ENCODE measurements at places on chromosomes 6 and 20.

- no peak for DNase-seq
Observed at GRCh38 chr20:58918621-58919020, 62.4 kb upstream of the NELFCD start.

DNA sequence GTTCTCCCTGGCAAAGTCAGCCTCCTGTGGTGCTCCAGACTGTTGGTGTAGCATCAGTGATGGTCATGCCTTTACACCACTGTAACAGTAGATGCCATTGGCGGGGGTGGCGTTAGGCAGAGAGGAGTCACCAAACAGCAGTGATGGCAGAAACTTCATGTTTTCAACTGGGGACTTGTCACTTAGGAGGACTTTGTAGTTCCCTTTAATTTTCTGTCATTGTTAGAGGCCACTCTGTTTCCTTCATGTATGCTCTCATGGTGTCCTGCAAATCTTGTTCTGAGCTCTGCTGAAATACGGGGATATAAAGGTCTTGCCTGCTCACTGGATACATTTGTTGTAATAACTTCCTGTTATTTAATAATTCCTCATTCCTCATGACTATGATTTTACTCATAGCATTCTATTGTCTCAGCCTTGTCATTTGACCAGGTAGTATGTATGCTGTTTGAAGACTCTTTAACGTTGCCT lies 4.6 kb downstream of the MAP3K4 start:
- DNase-seq, result no peak

- no peak for DNase-seq
Observed at GRCh38 chr6:17845598-17845997, 138.9 kb upstream of the NUP153 start.

GRCh38 chr6:156949376-156949775 lies 172.2 kb downstream of the ARID1B start:
- no peak for DNase-seq

DNA sequence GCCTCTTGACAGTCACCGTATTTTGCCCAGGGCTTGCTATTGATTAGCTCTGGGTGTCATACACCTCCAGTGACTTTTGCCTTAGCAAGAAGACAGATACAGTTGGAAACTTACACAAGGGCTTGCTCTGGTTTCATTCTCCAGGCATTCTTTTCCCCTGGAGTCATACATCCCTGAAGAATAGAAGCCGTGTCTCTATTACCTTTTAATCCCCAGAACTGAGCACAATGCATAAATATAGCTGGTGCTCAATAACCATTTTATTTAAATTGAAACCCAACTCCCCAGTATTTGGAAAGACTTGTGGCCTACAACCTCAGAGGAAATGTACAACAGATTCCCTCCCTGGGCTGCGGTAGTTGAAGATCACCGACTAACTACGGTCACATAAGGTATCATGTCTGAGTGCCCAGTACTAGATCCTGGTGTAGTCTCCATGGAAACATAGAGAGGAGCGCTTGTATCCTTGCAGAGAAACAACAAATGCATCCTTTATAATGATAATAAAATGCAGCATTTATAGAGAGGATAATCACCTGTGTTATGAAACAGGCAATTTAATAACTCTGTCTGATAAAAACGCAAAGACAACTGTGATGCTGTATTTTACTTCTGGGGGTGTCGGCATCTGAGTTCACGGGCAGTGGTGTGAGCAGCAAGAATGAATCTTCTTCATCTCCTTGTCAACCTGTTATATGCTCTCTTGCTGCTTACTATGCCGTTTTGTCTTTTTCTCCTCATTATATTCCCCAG lies 401.2 kb upstream of the AGPAT4 start:
- no peak for DNase-seq

DNA sequence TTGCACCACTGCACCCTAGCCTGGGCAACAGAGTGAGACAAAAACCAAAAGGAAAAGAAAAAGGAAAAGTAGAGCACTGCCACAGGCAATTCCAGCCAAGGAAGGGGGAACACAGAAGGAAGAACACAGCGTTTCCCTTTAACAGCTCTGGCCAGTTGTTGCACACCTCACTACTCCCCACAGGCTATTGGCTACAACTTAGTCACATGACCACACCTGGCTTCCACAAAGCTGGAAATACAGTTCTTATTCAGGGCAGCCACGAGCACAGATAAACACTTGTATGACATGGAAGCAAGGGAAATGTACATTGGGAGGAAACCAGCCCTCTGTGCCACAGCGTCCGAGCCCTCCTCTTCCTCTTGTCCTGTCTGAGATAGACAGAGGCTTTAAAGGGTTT lies 249.0 kb upstream of the JARID2 start:
- no peak for DNase-seq

- no peak for DNase-seq
Observed at GRCh38 chr6:142225552-142225951, 76.3 kb upstream of the ADGRG6 start.

- DNase-seq, result no peak
Observed at GRCh38 chr20:5590899-5591298, 159.3 kb upstream of the SHLD1 start.

- no peak for DNase-seq
Observed at GRCh38 chr6:3546121-3546520, 89.3 kb upstream of the SLC22A23 start.

DNA sequence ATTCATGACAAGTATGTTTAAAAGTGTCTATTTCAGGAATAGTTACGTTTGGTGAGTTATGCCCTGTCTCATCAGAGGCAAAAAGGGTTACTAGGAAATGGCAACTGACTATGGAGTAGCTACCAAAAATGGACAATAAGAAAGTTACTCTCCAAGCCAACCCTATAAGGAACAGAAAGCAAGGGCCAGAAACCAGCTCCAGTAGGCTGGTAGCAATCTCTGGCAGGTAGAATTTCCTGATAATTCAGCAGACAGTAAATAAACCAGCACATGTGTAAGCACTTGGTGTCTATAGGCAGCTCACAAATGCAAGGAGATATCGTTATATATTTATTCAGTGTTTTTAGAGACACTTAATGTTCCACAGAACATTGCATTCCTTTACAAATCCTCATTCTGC lies 20.3 kb downstream of the SOX4 start:
- DNase-seq, result no peak

- no peak for DNase-seq
Observed at GRCh38 chr6:72825315-72825911, 203.5 kb downstream of the KCNQ5 start.

GRCh38 chr6:134217798-134218140 lies 100.1 kb downstream of the SGK1 start:
- no peak for DNase-seq

- DNase-seq, result no peak
Observed at GRCh38 chr6:38169221-38169976, 349.9 kb downstream of the ZFAND3 start.

- no peak for DNase-seq
Observed at GRCh38 chr6:167711211-167711610, 115.5 kb upstream of the AFDN start.

DNA sequence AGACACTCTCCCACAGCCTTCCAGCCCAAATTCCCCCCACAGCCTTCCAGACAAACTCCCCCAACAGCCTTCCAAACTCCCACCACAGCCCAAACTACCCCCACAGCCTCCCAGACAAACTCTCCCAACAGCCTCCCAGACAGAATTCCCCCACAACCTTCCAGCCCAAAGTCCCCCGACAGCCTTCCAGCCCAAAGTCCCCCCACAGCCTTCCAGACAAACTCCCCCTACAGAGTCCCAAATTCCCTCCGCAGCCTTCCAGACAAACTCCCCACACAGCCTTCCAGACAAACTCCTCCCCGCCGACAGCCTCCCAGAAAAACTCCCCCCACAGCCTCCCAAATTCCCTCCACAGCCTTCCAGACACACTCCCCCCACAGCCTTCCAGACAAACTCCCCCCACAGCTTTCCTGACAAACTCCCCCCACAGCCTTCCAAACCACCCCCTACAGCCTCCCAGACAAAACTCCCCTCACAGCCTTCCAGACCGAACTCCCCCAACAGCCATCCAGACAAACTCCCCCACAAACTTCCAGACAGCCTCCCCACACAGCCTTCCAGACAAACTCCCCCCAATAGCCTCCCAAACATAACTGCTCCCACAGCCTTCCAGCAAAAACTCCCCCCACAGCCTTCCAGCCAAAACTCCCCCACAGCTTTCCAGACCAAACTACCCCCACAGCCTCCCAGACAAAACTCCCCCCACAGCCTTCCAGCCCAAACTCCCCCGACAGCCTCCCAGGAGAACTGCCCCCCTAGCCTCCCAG lies 38.0 kb upstream of the SYNDIG1 start:
- DNase-seq, result no peak

DNA sequence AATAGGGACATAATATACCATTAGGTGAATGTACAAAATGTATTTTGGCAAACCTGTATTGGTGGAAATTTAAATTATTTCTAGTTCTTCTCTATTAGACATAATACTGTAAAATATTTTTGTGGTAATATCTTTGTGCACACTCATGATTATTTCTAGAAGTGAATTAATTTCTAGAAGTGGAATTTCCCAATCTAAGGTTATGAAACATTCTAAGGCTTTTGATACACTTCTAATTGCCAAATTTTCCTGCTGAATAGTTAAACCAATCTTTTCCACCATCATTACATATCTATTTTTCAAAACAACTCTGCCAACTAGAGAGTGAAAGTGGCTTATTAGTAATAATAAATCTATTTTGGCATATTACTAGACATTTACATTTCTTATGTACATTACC lies 1.8 kb upstream of the CCND3 start:
- no peak for DNase-seq

DNA sequence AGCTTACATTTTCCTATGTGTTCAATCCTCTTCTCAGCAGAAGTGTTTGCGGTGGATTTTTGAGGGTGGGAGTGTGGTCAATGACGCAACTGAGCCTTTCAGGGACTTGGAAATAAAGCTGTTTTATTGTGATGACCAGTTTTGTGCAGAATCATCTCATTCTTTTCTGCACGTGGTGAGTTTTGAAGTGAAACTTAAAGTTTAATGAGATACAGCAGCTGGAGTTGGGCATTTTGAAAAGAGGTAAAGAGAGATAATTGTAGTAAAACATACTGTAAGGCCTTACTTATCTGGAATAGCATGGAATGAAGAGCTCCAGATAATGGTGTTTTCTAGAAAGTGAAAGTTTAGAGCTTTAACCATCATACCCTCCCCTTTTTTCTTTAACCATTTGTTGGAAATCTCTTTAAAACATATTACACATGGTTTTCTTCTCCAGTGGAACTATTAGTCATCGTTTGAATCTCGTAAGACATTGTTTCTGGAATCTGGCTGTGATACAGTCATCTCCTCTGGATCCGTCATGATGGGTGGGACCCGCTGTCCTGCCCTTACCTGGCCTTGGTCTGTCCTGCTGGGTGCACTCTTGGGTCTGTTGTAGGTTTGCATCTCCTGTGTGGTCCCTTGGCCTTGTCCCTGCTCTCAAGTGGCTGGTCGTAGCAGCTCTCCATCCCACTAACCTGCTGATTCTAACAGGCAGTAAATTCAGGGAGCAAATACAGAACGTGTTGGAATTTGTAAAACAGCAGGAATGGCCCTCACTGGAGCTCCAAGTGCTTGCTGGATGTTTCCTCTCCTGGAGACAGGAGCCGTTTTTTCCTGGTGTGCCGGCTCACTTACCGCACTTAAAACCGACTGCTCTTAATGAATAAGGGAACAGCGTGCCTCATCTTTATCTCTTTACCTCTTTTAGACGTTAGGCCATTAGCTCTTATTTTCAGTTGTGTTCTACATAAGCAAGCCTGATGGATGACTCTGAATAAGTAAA lies 29.8 kb downstream of the UST start:
- no peak for DNase-seq

GRCh38 chr20:36573103-36573797 lies at the start of gene TGIF2:
TGIF2 (plus strand) TSS chr20:36573597; CDS start chr20:36578775, 5,178 bp downstream.
- peak; percentile 93 for DNase-seq

- peak; percentile 66 for DNase-seq
Observed at GRCh38 chr6:45420083-45420908, 42.6 kb upstream of the SUPT3H start.

GRCh38 chr6:1870251-1870650 lies 260.5 kb downstream of the FOXC1 start:
- DNase-seq, result no peak

GRCh38 chr20:56630086-56630493 lies 984 bp downstream of the TFAP2C start:
- DNase-seq, result peak; percentile 25

GRCh38 chr20:34771680-34772081 lies 53.8 kb downstream of the NCOA6 start:
- no peak for DNase-seq

DNA sequence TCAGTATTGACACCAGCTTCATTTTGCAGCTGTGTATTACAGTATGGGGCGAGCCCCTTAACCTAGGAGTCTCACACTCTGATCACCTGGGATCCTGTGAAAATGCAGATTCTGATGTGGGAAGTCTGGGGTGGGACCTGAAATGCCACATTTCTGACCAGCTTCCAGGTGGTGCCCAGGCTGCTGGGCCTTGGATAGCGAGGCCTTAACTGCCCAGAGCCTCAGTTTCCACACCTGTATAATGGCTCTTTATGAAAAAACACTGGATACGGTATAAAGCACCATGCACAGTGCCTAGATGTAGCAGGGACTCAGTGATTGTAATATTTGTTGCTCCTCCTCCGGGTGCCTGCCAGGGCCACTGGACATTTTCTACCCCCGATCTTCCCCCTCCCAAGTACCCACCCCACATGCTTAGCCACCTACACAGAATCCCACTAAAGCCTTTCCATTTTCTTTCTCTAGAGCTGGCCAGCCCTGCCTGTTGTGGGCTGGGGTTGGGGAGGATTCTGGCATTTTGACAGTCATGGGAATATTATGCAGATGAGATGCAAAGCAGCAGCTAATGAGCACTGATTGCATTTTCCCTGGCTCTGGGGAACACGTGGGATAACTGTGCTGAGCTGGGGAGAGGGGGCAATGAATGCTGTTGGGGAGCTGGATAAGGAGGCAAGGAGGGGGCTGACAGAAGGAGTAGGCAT lies 44.8 kb downstream of the SPDEF start:
- no peak for DNase-seq

GRCh38 chr6:45830441-45831139 lies 185.1 kb downstream of the CLIC5 start:
- peak; percentile 67 for DNase-seq

- DNase-seq, result no peak
Observed at GRCh38 chr6:106825156-106825555, 149.4 kb downstream of the CD24 start.

DNA sequence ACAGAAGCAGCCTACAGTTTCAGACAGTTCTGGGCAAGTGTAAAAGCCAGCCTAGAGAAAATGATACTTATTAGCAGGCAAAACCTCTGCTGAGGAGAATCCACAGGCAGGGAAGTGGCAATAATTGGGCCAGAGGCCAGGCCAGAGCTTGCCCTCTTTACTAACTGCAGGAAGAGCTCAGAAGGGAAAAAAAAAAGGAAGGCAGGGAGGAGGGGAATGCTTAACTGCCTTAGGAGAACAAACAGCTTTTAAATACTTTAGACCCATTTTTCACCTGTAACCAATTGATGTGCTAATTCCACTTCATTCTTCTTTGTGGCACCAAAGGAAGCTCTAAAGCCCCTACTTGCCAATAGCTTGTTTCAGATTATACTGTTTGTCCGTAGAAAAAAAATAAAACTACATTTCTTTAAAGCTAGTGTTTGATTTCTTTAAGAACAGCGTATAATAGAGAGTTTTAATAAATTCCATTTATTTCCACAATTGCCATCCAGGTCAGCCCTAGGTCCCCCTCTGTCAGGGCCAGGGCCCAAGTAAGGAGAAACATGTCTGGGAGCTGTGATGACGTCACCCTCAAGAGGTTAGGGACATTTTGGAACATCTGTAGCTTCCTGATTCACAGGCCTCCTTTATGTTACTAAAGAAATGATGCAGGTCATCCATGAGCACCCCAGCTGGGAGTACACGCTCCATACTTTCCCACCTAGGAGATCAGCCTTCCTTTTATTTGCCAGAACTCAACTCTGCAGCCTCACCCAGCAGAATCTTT lies 384.3 kb downstream of the CDC5L start:
- no peak for DNase-seq

All from stimulated activated naive CD8-positive, alpha-beta T cell treated with anti-CD3 and anti-CD28 coated beads, Interleukin-15, Interleukin-2, amounts not matched to agents 100 U/mL and 50 U/mL, for 24 hours (primary cell).